ENCODE measurements at places on chromosomes 1 and 21.
A peak's percentile ranks its signal among the peaks of the same experiment; 100 is the strongest.

- DNase-seq, result no peak
- no peaks in the 10 kb centered on the region for H3K27me3 ChIP-seq
- no peaks in the 10 kb centered on the region for H3K4me1 ChIP-seq
- no peak overlapping the region for H3K4me3 ChIP-seq
- H3K36me3 ChIP-seq, result no peaks in the 10 kb centered on the region
- no peak overlapping the region for H3K27ac ChIP-seq
Observed at GRCh38 chr1:226915672-226915995, 24.5 kb upstream of the COQ8A start.

GRCh38 chr1:189609167-189609566 is 868.5 kb downstream of the BRINP3 start:
- no peak overlapping the region for H3K4me3 ChIP-seq
- no peaks in the 10 kb centered on the region for H3K4me1 ChIP-seq
- H3K27me3 ChIP-seq, result no peaks in the 10 kb centered on the region
- no peaks in the 10 kb centered on the region for H3K36me3 ChIP-seq
- no peak for DNase-seq

DNA sequence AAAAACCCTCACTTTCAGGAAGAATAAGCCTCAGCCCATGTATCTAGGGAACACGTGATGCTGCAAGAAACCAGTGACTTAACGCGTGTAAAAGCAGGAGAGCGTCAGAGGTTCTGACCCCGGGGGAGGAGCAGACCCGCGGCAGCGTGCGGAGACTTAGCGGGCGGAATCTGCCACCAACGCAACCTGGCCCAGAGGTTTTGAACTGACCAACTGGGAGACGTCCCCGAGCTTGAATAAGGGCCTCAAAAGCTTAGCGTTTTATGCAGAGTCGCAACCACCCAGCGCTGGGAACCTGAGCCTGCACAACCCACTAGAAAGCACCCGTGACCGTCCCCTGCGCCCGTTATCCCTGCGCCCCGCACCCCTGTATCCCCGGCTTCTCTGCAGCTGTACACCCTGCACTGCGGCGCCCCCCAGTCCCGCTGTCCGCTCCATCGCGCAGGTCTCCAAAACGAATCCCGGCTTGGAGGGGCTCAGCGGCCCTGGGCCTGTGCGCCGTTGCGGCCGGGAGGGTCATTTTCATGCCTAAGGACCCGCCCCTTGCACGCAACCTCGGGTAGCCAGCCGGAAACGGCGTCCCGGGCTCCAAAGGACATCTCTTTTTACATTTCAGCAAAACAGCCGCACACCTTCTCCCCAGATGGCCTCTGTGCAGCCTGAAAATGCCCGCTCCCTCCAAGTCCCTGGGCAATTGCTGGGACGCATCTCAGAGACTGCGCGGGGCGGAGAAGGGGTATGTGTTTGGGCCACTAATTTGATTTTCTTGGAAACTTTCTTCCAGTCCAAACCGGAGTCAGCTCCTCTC is 29.4 kb upstream of the TRIM17 start:
- no peak for DNase-seq
- peak overlapping the region; percentile 57 for H3K4me3 ChIP-seq
- H3K27me3 ChIP-seq, result peaks cover 3% of the 10 kb centered on the region
- H3K27ac ChIP-seq, result no peak overlapping the region
- peaks cover 3% of the 10 kb centered on the region for H3K4me1 ChIP-seq

- H3K4me3 ChIP-seq, result no peak overlapping the region
- H3K4me1 ChIP-seq, result no peaks in the 10 kb centered on the region
- H3K36me3 ChIP-seq, result no peaks in the 10 kb centered on the region
- no peak overlapping the region for H3K27ac ChIP-seq
Observed at GRCh38 chr1:3419415-3420204, 34.9 kb upstream of the ARHGEF16 start.

DNA sequence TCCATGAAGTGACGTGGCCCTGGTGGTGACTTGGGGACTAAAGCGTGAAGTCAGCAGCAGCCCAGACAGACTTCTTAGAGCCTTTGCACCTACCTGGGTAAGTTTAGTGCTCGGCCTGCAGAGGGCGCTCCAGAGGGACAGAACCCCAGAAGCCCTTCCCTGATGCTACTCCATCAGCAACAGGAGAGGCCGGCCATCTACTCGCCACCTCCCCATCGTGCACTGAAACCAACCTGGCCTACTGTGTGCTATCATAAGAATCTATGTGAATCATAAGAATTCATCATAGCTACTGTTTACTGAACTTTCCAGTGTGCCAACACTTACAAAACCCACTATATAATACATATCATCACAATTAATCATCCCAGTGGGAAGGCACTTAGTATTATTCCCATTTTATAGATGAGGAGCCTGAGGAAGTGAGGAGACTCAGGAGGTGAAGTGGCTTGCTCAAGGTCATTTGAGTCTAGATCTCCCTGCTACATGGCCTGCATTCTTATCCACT is 7.9 kb upstream of the EDN2 start:
- DNase-seq, result no peak
- H3K4me3 ChIP-seq, result no peak overlapping the region
- H3K27ac ChIP-seq, result no peak overlapping the region
- H3K36me3 ChIP-seq, result no peaks in the 10 kb centered on the region

- H3K27me3 ChIP-seq, result no peaks in the 10 kb centered on the region
- no peak for DNase-seq
- H3K27ac ChIP-seq, result 0 out of 2 replicates have a peak overlapping the region, but pooled peaks have one; percentile 31
Observed at GRCh38 chr1:6033986-6034749, 11.5 kb upstream of the KCNAB2 start.

- no peak overlapping the region for H3K27ac ChIP-seq
- H3K36me3 ChIP-seq, result no peaks in the 10 kb centered on the region
- no peaks in the 10 kb centered on the region for H3K27me3 ChIP-seq
- DNase-seq, result no peak
- H3K4me1 ChIP-seq, result no peaks in the 10 kb centered on the region
- no peak overlapping the region for H3K4me3 ChIP-seq
Observed at GRCh38 chr1:87591492-87591891, 262.8 kb downstream of the LMO4 start.

DNA sequence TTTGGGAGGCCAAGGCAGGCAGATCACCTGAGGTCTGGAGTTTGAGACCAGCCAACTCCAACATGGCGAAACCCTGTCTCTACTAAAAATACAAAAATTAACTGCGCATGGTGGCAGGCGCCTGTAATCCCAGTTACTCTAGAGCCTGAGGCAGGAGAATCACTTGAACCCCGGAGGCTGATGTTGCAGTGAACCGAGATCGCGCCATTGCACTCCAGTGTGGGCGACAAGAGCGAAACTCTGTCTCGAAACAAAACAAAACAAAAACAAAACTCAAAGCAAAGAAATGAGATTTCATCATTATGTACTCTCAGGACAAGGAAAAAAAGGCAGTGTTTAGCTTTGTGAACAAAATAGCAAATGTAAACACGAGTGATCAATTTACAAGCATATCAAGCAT is 61.0 kb downstream of the LAMC2 start:
- no peaks in the 10 kb centered on the region for H3K4me1 ChIP-seq
- no peaks in the 10 kb centered on the region for H3K27me3 ChIP-seq
- no peak overlapping the region for H3K27ac ChIP-seq
- no peak overlapping the region for H3K4me3 ChIP-seq
- DNase-seq, result no peak
- H3K36me3 ChIP-seq, result no peaks in the 10 kb centered on the region

DNA sequence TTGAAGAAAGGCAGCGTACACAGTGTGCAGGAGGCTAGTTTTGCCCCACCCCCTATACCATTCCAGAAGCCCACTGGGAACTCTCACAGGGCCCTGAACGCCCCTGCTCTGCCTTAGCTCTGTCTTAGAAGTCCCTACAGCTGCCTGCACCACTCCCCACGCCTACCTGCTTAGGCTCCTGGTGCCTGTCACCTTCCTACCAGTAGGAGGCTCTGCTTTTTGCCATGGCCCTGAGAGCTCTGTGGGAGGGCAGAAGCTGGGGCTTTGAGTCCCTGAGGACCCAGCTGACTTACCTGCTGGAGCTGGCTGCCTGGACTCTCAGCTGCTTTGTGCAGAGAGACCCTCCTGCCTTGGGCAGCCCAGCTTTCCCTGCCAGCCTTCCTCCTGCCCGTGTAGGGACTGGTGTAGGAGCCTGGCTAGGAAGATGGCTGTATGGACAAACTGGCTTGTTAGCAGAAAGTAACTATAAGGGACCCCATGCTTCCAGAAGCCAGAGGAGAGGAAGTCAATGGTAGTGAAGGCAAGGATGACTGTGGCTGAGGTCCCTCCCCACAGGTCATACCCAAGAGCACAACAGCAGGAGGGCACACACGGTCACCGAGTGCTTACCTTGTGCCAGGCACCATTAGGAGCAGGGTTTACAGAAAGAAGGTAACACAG is 9.8 kb upstream of the CELSR2 start:
- H3K4me1 ChIP-seq, result no peaks in the 10 kb centered on the region
- no peaks in the 10 kb centered on the region for H3K27me3 ChIP-seq
- H3K4me3 ChIP-seq, result no peak overlapping the region
- peaks cover 6% of the 10 kb centered on the region for H3K36me3 ChIP-seq
- no peak overlapping the region for H3K27ac ChIP-seq
- DNase-seq, result no peak

GRCh38 chr21:32457962-32458361 is 45.5 kb downstream of the EVA1C start:
- peaks cover 3% of the 10 kb centered on the region for H3K4me1 ChIP-seq
- H3K4me3 ChIP-seq, result no peak overlapping the region
- no peaks in the 10 kb centered on the region for H3K27me3 ChIP-seq
- H3K27ac ChIP-seq, result no peak overlapping the region

DNA sequence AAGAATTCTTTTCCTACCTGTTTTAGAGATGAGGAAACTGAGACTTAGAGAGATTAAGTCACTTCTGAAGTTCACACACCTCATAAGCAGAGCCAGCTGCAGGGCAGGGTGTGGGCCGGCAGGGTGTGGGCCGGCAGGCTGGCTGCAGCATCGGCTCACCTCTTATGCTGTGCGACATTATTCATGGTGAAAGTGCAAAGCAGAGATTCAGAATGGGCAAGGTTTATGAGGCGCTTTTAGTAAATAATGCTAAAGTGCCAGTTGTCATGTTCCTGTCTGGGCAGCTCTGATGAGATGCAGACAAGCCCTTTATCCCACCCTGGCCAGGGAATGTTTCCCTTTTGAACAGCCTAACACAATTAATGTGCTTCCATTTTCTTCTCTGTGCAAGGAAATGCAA is 14.6 kb downstream of the MAB21L3 start:
- H3K27ac ChIP-seq, result no peak overlapping the region
- H3K4me3 ChIP-seq, result no peak overlapping the region
- H3K27me3 ChIP-seq, result no peaks in the 10 kb centered on the region
- no peak for DNase-seq

DNA sequence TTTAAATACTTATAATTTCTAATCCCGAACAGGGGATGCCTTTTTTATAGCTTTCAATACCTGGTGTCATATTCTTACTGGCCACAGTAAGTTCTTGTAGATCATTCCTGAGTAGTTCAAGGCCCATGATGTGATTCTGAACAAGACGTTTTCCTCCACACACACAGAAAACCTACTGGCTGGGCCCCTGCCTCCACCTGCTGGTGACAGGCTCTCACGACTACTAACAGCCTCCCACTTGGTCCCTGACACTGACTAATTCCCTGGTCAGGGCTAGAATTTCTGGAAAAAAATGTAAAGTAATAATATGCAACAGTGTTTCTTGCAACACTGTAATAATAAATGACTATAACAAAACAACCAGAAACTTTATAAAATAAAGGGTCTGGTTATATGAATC is 50.4 kb upstream of the RIPK4 start:
- no peaks in the 10 kb centered on the region for H3K27me3 ChIP-seq
- no peak for DNase-seq
- H3K27ac ChIP-seq, result peak overlapping the region; percentile 76
- peaks cover 5% of the 10 kb centered on the region for H3K4me1 ChIP-seq
- H3K4me3 ChIP-seq, result no peak overlapping the region

GRCh38 chr21:38622081-38622826 is 124.0 kb upstream of the ERG start:
- no peak overlapping the region for H3K4me3 ChIP-seq
- no peak overlapping the region for H3K27ac ChIP-seq
- no peaks in the 10 kb centered on the region for H3K36me3 ChIP-seq
- no peaks in the 10 kb centered on the region for H3K4me1 ChIP-seq
- no peaks in the 10 kb centered on the region for H3K27me3 ChIP-seq
- no peak for DNase-seq

GRCh38 chr21:41326414-41327080 is 9.9 kb downstream of the FAM3B start:
- H3K4me1 ChIP-seq, result no peaks in the 10 kb centered on the region
- H3K4me3 ChIP-seq, result no peak overlapping the region
- no peak overlapping the region for H3K27ac ChIP-seq
- no peak for DNase-seq
- H3K36me3 ChIP-seq, result no peaks in the 10 kb centered on the region
- H3K27me3 ChIP-seq, result no peaks in the 10 kb centered on the region

- peaks cover 5% of the 10 kb centered on the region for H3K4me1 ChIP-seq
- no peak overlapping the region for H3K4me3 ChIP-seq
- H3K27ac ChIP-seq, result no peak overlapping the region
- no peaks in the 10 kb centered on the region for H3K36me3 ChIP-seq
- no peaks in the 10 kb centered on the region for H3K27me3 ChIP-seq
Observed at GRCh38 chr1:157105988-157106812, 6.6 kb upstream of the ETV3L start.

DNA sequence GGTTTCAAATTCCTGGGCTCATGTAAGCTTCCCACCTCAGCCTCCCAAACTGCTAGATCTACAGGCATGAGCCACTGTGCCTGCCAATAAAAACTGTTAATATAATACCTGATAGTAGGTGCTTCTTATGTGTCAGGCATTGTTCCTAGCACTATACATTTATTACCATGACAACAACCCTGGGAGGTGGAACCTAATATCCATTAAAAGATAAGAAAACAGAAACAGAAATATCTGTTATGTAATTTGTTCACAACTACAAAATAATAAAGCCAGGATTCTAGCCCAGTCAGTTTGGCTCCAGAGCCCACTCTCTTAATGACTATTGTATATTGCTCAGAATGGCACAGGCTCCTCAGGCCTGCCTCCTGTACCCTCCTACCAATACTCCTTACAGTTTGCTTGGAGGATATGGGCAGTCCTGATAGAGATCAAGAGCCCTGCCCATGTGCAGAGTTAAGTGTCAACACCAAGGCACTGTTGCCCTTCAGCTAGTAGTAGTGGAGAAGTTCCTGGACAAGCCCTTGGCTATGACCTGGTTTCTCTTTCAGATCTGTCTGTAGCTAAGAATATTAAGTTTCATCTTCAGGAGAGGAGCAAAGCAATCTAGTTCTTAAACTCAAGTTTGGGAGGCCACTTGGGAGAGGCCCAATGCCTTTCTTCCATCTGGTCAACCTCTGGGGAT is 22.4 kb downstream of the RPL5 start:
- no peak overlapping the region for H3K27ac ChIP-seq
- H3K36me3 ChIP-seq, result no peaks in the 10 kb centered on the region
- DNase-seq, result no peak
- no peak overlapping the region for H3K4me3 ChIP-seq

Data from Panc1 (cell line).